ENCODE measurements at places on chromosomes 6 and 20.

GRCh38 chr20:44026647-44027342 lies 112.1 kb downstream of the TOX2 start:
- H3K27ac ChIP-seq = no peak overlapping the region
- no peaks in the 10 kb centered on the region for H3K36me3 ChIP-seq
- DNase-seq = no peak
- H3K4me1 ChIP-seq = no peaks in the 10 kb centered on the region

GRCh38 chr6:30396833-30397479 lies 52.0 kb downstream of the RPP21 start:
- peak; percentile 80 for DNase-seq
- no peaks in the 10 kb centered on the region for H3K27me3 ChIP-seq
- H3K36me3 ChIP-seq = no peaks in the 10 kb centered on the region

- H3K4me3 ChIP-seq = no peak overlapping the region
- DNase-seq = no peak
- no peaks in the 10 kb centered on the region for H3K36me3 ChIP-seq
- H3K27me3 ChIP-seq = no peaks in the 10 kb centered on the region
- no peaks in the 10 kb centered on the region for H3K4me1 ChIP-seq
Observed at GRCh38 chr20:50353289-50353961, 156.8 kb upstream of the PTPN1 start.

GRCh38 chr6:111177131-111177530 lies 89.8 kb downstream of the SLC16A10 start:
- peak overlapping the region; percentile 67 for H3K27ac ChIP-seq
- H3K4me3 ChIP-seq = no peak overlapping the region
- H3K27me3 ChIP-seq = no peaks in the 10 kb centered on the region
- H3K4me1 ChIP-seq = peaks cover 55% of the 10 kb centered on the region
- no peak for DNase-seq
- H3K36me3 ChIP-seq = no peaks in the 10 kb centered on the region

- DNase-seq = no peak
- H3K36me3 ChIP-seq = no peaks in the 10 kb centered on the region
- no peak overlapping the region for H3K4me3 ChIP-seq
Observed at GRCh38 chr6:161362266-161362665, 88.4 kb upstream of the AGPAT4 start.

GRCh38 chr6:53199156-53199555 lies 50.5 kb upstream of the GCM1 start:
- H3K27ac ChIP-seq = no peak overlapping the region
- H3K4me3 ChIP-seq = no peak overlapping the region
- no peak for DNase-seq

DNA sequence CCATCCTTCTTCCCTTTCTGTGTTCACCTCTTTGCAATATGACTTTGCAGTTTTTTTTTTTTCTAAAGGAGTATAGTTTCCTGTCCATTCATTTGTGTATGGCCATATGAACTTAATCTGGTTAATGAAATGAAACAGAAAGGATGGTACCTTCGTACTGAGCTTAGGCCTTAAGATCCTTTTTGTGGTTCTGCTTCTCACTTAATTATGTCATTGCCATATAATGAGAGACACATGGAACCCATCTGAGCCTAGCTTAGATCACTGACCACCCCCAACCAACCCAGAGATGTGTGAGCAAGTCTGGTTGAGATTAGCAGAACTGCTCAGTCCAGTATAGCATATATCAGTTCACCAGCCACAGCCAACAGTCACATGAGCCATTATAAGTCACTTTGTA lies 1179.6 kb downstream of the HACE1 start:
- H3K36me3 ChIP-seq = no peaks in the 10 kb centered on the region
- H3K4me1 ChIP-seq = no peaks in the 10 kb centered on the region
- H3K27me3 ChIP-seq = no peaks in the 10 kb centered on the region
- H3K4me3 ChIP-seq = no peak overlapping the region

- H3K36me3 ChIP-seq = no peaks in the 10 kb centered on the region
- peaks cover 12% of the 10 kb centered on the region for H3K4me1 ChIP-seq
- no peak overlapping the region for H3K27ac ChIP-seq
- no peak overlapping the region for H3K4me3 ChIP-seq
- H3K27me3 ChIP-seq = no peaks in the 10 kb centered on the region
Observed at GRCh38 chr6:10559522-10560152, 38.5 kb downstream of the GCNT2 start.

- H3K36me3 ChIP-seq = no peaks in the 10 kb centered on the region
- no peak overlapping the region for H3K27ac ChIP-seq
- H3K27me3 ChIP-seq = no peaks in the 10 kb centered on the region
- H3K4me3 ChIP-seq = no peak overlapping the region
Observed at GRCh38 chr6:150273457-150274309, 95.1 kb upstream of the IYD start.

- DNase-seq = no peak
- no peaks in the 10 kb centered on the region for H3K36me3 ChIP-seq
- H3K27ac ChIP-seq = no peak overlapping the region
- no peaks in the 10 kb centered on the region for H3K4me1 ChIP-seq
- H3K4me3 ChIP-seq = no peak overlapping the region
- no peaks in the 10 kb centered on the region for H3K27me3 ChIP-seq
Observed at GRCh38 chr6:138856654-138857053, 60.8 kb downstream of the ECT2L start.

GRCh38 chr6:84390334-84390733 lies 162.9 kb upstream of the CEP162 start:
- no peak overlapping the region for H3K4me3 ChIP-seq
- H3K36me3 ChIP-seq = no peaks in the 10 kb centered on the region
- H3K27me3 ChIP-seq = no peaks in the 10 kb centered on the region
- H3K4me1 ChIP-seq = no peaks in the 10 kb centered on the region
- H3K27ac ChIP-seq = no peak overlapping the region
- DNase-seq = no peak

GRCh38 chr20:14951105-14951504 lies 613.7 kb upstream of the FLRT3 start:
- no peak for DNase-seq
- no peaks in the 10 kb centered on the region for H3K36me3 ChIP-seq
- H3K4me1 ChIP-seq = no peaks in the 10 kb centered on the region
- H3K4me3 ChIP-seq = no peak overlapping the region

GRCh38 chr6:85394199-85394598 lies 55.7 kb upstream of the NT5E start:
- H3K4me1 ChIP-seq = peaks cover 16% of the 10 kb centered on the region
- H3K4me3 ChIP-seq = no peak overlapping the region
- H3K36me3 ChIP-seq = no peaks in the 10 kb centered on the region
- H3K27ac ChIP-seq = no peak overlapping the region

DNA sequence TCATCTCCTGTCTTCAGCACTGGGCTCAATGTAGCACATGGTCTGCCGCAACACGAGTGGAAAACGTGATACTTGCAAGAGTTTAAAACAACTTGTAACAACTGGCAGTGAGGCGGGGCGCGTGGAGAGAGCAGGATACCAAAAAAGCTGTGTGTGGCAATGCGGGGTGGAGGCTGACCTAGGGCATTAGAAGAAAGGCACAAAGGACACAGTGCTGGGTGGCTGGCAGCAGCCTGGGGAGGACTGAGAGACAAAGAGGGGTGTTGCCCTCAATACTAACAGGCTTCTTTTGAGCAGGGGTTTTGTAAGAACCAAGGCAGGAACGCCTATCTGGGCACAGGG lies 1.5 kb upstream of the GFOD1 start:
- no peaks in the 10 kb centered on the region for H3K27me3 ChIP-seq
- H3K27ac ChIP-seq = no peak overlapping the region
- H3K36me3 ChIP-seq = no peaks in the 10 kb centered on the region
- DNase-seq = no peak
- H3K4me3 ChIP-seq = no peak overlapping the region
- peaks cover 22% of the 10 kb centered on the region for H3K4me1 ChIP-seq

GRCh38 chr20:9884061-9884460 lies 45.2 kb upstream of the PAK5 start:
- no peak overlapping the region for H3K27ac ChIP-seq
- H3K4me3 ChIP-seq = no peak overlapping the region
- DNase-seq = no peak
- no peaks in the 10 kb centered on the region for H3K36me3 ChIP-seq
- H3K27me3 ChIP-seq = no peaks in the 10 kb centered on the region

- H3K4me3 ChIP-seq = no peak overlapping the region
- peaks cover 11% of the 10 kb centered on the region for H3K4me1 ChIP-seq
- H3K27ac ChIP-seq = no peak overlapping the region
- no peak for DNase-seq
Observed at GRCh38 chr20:59958626-59959025, 403 bp downstream of the CDH26 start.

- no peak overlapping the region for H3K4me3 ChIP-seq
- no peaks in the 10 kb centered on the region for H3K27me3 ChIP-seq
- no peaks in the 10 kb centered on the region for H3K4me1 ChIP-seq
- no peak for DNase-seq
- no peak overlapping the region for H3K27ac ChIP-seq
Observed at GRCh38 chr20:12969071-12969669, 39.6 kb upstream of the SPTLC3 start.

DNA sequence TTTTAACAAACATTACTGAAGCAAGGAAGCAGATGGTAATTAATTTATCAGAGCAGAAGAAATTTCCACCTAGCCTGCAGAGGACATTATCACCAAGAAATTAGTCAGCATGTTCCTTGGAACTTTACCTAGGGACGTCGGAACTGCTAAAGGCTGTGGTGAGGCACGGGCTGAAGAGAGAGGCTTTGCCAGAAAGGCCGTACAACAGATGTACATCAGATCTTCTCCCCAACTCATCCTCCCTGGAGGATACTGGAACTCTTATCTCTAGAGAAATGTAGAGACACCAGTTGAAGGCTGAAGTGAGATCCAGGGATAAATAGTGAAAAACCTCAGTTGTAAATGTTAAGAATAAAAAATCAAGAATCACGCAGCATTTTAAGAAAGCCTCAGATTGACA lies 257.1 kb downstream of the SAMD5 start:
- H3K4me3 ChIP-seq = no peak overlapping the region
- H3K36me3 ChIP-seq = no peaks in the 10 kb centered on the region
- H3K27ac ChIP-seq = no peak overlapping the region
- H3K4me1 ChIP-seq = peaks cover 10% of the 10 kb centered on the region
- DNase-seq = no peak
- no peaks in the 10 kb centered on the region for H3K27me3 ChIP-seq

DNA sequence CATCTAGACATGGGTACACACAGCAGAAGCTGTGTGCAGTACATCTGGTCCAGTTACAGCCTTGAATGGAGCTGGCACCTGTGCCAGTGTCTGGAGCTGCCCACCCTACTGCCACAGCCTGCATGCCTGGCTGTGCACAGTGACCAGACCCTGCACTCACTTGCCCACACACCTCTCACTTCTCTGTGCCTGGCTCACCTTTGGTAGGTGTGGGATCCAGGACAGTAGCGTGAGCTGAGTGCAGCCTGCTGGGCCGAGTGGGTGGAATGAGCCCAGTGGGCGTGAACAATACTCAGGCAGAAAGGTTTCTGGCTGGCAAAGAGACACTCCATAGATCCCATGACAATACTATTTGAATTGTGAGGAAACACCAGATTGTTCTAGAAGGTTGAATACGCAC lies 839.5 kb upstream of the FLRT3 start:
- H3K36me3 ChIP-seq = no peaks in the 10 kb centered on the region
- H3K4me3 ChIP-seq = no peak overlapping the region
- DNase-seq = no peak
- no peak overlapping the region for H3K27ac ChIP-seq

DNA sequence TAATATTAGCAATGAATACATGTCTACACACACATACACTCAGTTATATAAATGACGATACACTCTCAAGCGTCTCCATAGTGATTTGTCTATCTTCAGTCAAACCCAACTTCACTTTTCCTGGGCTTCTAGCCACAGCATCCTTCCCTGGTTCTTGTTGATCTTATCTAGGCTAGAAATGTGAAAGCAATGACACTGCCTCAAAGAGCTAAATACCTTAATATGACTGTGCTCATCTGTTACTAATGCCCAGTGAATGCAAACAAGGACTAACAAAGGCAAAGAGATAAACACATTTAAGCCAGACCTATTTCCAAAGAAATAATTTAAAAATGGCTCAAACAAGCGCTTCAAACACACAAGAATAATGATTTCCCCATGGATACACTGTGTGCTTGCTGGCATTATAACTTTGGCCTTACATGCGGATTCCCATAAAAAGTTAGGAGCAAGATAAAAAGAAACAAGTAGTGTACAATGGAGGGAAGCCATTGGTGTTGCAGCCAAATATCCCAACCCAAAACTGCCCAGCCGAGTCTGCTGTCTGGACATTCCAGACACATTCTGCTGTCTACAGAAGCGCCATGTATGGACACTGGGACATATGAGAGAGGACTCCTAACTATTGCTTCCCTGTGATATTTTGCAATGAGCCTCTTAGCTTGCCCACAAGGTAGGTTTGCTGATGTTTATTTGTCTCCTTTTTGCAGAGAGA lies 19.5 kb upstream of the DAAM2 start:
- DNase-seq = no peak
- H3K4me3 ChIP-seq = no peak overlapping the region
- no peak overlapping the region for H3K27ac ChIP-seq
- no peaks in the 10 kb centered on the region for H3K27me3 ChIP-seq

DNA sequence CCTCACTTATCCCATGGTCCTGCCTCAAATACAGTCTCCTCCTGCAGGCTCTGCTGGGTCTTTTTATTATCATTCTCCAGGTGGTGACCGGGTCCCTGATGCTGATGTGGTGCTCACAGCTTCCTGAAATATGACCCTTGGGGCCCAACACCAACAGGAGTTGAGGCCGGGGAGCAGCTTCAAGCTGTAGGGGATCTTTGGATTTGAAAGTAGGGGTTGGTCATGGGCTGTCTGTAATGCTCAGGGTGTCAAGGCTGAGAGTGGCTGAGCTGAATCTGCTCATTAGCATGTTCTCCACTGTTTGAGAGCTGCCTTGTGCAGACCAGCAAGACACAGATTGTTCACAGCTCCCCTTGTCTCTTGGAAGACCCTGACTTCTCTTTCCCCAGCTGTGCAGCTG lies 35.5 kb downstream of the HLA-F start:
- no peak overlapping the region for H3K4me3 ChIP-seq
- H3K27me3 ChIP-seq = no peaks in the 10 kb centered on the region
- no peaks in the 10 kb centered on the region for H3K4me1 ChIP-seq
- H3K27ac ChIP-seq = no peak overlapping the region
- no peak for DNase-seq
- H3K36me3 ChIP-seq = no peaks in the 10 kb centered on the region

DNA sequence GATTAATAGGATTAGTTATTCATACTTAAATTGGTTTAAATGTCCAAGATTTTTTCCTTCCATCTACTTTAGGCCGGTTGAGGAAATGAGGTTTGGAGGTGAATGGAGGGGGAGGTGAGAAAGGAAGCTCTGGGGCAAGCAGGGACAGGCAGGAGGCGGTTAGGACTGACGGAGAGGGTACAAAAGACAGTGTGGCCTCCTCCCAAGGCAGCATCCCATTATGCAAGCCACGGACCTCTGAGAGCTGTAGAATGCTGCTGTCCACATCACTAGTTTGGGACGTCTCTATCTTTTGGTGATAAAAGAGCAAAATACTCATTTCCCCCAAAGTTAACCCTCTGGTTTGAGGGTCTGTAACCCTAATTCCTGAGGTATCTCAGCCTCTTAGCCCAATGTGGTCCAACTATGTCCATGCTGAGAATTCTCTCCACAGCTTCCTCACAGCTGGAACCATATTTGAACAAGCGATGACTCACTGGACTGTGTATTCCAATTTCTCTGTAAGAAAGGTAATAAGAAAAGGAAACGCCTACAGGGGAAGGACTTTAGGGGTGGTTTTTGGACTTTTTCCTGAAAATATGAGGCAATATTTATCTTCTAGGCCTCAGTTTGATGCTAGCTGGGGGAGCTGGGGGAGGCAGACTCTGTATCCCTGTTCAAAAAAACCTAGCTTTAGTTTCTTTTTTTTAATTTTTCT lies 172.2 kb downstream of the TFAP2B start:
- H3K36me3 ChIP-seq = no peaks in the 10 kb centered on the region
- no peak overlapping the region for H3K27ac ChIP-seq
- no peak for DNase-seq
- no peaks in the 10 kb centered on the region for H3K4me1 ChIP-seq
- no peaks in the 10 kb centered on the region for H3K27me3 ChIP-seq

Measured in body of pancreas (tissue), 4 donors.